ENCODE measurements at places on chromosomes 3 and 15.

DNA sequence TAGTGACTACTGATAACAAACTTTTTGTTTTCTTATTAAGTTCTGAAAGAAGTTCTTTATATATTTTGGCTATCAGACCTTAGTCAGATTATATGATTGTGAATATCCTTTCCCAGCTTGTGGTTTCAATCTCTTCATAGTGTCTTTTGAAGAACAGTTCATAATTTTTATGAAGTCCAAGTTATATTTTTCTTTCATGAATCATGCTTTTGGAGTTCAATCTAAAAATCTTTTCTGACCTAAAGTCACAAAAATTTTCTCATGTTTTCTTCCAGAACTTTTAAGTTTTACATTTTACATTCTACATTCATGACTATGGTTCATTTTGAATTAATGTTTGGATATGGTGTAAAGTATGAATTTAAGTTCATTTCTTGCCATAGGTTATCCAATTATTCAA lies 34.2 kb upstream of the OCA2 start:
- no peak for DNase-seq

DNA sequence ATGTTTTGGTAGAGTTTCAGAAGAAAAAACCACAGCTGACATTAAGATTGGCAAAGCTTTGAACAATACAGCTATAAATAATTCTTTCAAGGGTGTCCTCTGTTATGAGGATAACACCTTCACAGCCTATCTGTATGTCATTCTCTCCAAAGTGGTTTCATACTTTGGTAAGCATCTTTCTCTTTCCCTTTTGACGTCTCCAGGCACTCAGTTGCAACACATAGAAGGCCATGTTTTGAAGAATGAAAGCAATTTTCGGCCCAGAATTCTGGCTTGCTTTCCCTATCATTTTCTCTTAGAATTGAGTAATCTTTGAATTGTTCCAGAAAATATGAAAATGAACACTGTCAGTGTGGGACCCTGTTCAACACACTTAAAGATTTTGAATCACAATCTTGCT lies 200.0 kb upstream of the CBLB start:
- DNase-seq = no peak

DNA sequence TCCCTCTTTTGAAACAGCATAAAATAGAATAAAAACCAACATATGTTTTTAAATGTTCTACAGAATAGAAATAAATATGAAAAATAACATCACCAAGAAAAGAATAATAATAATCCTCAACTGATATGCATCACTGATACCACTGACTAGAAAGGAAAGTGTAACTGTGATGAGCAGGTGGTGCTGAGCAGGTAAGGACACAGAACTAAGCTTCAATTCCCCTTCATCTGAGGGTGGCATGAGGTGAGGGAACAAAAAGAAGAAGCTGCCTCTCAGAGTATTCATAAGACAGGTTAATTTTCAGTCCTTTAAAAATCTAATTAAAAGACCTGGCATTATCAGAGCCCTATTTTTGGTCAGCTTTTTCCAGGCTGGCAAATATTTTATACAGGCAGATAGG lies 216.3 kb downstream of the PLCH1 start:
- no peak for DNase-seq

GRCh38 chr15:48414015-48414414 lies 82.8 kb downstream of the DUT start:
- DNase-seq = no peak

DNA sequence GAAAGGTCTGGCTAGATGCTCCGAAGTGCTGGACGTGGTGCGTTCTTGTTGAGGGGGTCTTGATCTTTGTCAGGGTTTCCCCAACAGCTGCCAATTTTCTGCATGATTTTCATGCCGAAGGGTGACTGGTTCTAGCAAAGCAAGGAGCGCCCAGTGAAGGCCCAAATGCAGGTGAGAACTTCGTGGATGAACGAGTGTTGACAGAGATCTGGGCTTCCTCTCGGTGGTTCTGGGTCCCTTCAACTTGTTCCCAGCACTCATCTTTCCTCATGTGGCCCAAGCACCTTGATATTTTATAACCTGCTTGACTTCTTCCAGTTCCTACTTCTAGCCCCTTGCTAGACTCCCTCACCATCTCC lies 40.8 kb upstream of the TFRC start:
- DNase-seq = no peak

- DNase-seq = no peak
These were observed 22.1 kb downstream of the TYRO3 start for GRCh38 chr15:41581110-41581509.

Data from CMK (cell line).